Activated CD4-positive, alpha-beta T cell treated with anti-CD3 and anti-CD28 coated beads for 1 hour (primary cell): ENCODE measurements at places on chromosomes 3 and 15.

- DNase-seq: no peak
Observed at GRCh38 chr15:100670505-100671021, 68.2 kb downstream of the ASB7 start.

GRCh38 chr3:34202975-34203374, 404.5 kb downstream of the PDCD6IP start:
- no peak for DNase-seq

DNA sequence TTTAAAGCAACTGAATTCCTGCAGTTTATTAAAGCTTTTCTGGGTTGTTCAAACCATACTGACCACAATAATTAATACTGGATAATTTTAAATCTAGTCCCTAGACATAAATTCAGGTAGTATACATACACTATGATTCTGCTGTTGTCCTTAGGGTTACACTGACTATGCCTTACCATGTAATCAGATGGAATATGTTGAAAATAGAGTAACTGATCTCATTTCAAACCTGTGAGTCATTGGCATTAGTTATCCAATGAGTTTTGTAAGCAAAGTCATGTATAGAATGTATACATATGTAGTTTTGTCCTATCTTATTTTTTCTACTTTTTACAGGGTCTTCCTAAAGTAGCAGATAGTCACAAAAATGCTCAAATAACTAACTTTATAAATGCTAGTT, 517.1 kb upstream of the CCDC54 start:
- no peak for DNase-seq

DNA sequence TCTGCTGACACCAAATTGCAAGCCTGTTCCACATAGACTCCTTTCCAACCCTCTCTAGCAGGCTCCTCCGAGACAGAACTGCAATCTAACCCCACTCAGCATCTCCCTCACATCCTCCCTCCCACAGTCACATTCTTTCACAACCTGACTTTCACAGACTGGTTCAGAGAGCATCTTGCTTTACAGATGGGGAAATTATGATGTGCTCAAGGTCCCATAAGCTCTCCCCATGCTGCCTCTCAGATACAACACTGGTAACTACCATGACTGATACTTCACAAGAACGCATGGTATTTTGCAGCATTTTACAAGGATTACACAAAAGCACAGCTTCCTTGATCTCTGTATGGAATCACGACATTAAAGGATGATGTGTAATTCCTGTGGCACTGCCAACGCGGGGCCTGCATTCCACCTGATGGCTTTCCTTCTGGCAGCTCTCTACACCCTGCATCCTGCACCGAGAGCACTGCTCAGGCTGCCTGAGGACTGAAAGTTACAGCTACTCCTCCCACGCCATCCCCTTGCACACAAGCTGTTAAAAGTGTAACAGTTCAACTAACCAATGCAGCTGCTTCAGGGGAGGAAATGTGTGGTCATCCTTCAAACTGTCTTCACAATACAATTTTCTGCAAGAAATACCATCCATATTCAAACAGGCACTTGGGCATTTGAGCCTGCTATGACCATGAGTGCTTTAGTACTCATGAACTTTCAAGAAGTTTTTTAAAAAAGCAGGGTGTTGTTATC, 27.6 kb downstream of the TBC1D2B start:
- no peak for DNase-seq

DNA sequence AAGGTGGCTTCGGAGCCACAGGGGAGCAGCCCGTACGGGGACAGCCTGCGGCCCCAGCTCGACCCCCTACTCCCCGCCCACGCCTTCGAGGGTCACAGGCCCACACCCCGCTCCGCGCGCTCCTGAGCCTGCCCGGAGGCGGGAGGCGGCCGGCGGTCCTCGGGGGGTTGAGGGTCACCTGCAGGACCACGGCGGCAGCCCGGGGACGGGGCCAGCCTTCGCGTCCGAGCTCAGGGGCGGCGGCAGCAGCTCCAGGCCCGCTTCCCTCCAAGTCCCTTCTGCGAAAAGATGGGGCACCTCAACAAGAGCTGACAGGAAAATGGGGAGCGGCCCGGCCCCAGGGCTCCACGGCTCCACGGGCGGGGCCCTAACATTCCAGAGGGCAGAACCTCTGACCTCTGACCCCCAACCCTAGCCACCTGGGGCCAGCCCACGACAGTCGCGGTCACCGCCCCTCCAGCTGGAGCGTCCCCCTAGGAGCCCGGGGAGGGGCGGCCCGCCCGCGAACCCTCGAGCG, 428 bp downstream of the LYSMD4 start:
- no peak for DNase-seq

- no peak for DNase-seq
Observed at GRCh38 chr3:31022716-31023115, 128.3 kb upstream of the GADL1 start.

GRCh38 chr3:123651449-123652341, 66.8 kb upstream of the HACD2 start:
- no peak for DNase-seq

DNA sequence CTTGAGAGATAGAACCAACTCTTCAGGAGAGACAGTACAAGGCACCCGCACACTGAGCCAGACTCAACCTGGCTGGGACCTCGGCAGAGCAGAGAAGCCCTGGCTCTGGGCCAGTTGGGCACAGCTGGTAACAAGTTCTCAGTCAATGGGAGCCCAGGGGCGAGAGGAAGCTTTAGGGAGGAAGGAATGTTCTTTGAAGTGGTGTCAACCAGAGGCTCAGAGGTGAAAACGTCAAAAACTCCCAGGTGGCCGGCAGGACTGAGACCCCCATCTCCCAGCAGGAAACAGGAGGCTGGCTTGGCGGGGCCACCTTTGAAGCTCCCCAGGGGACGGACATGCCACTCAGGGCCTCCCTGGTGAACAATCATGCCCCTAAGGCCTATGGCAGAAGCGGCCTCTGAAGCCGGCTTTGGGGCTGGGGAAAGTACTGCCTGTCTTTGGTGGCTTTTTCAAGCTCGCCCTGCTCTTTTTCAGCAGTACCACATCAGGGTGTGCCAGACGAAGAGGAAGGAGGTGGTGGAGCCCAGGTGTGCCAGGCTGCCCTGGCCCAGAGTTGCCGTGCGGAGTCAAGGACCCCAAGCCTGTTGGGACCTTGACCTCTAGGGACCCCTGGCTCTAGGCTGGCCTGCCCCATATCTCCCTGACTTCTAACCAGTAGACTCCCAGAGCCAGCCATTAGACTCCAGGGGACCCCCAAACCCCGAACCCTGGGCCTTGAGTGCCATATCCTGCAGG, 16.7 kb upstream of the TBC1D21 start:
- DNase-seq: no peak

DNA sequence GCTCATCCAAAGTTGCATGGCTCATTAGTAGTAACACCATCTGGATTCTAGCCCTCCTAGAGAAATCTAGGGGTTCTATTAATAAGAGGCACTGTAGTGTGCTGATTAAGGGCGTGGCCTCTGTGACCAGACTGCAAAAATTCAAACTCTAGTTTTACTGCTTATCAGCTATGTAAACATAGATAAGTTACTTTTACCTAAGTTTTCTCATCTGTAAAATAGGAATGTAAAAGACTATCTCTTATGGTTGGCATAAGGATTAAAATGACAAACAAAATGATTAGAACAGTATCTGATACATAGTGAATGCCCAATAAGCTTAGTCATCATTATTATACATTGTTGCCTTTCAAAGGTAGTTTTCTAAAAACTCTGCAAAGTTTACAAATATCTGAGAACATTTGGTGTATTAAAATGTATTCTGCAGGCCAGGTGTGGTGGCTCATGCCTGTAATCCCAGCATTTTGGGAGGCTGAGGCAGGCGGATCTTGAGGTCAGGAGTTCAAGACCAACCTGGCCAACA, 4.5 kb downstream of the PTX3 start:
- no peak for DNase-seq

DNA sequence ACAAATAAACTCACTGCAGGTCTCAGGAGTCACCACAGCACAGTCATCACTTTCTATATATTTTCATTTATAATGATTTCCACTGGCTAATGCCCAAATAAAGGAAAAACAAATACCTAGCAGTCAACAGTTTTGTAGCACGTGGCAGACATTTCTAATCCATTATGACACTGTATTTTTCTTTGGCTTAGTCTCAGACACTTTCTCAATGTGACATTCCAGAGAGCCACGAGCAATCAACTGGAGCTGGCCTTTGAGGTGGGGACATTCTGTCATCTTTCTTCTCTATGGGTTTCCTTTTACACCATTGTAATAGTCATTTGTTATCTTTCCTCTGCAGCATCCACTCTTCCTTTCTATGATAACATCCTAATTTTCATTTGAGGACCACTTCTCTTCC, 119.7 kb downstream of the WNT5A start:
- no peak for DNase-seq

- no peak for DNase-seq
Observed at GRCh38 chr3:152047465-152047864, 174.0 kb downstream of the SUCNR1 start.

DNA sequence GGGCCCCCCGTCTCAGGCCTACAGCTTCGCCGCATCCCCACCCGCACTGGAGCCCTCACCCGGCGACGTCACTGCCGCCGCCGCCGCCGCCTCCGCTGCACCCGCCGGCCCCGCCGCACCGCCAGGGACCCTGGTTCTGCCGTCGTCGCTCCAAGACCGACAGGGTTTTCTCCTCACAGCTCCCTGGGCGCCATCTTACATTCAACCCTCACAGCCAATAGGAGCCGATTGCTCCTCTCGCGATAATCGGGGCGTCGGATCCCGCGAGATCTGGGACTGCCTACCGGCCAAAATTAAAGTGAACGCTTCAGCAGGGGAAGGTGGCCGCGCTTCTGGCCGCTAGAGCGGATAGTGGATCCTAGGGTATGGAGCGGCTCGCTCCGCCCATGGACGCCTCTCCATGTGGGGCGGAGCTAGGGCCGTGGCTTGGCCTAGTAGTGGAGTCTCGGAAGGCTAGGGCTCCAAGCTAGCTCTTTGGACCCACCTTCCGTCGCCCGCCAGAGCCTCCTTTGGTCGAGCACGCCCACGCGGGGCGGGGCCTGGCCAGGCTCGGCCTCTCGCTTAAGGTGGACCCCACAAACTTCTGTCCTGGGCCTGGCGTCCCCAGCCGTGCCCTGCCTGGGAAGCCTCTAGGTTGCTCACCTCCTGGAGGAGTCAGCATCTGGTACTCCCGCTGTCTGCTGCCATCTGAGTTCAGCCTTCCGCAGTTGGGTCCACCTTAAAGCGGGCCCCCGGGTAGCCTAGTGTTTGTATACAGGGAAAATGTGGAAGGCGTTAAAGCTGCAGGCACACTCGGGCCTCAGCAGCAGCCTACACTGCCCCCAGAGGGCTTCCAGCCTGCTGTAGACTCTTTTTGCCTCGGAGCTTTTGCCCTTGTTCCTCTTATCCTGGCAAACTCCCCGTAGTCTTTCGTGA, at the start of gene QRICH1:
Gene QRICH1, minus strand, starts transcription at position 219 of the 915 bp plus-strand sequence. CDS start 17,054 bp downstream, outside the sequence.
- peak; percentile 92 for DNase-seq
